ENCODE measurements at places on chromosomes 4 and X.

- no peak for DNase-seq
These were observed 2.9 kb downstream of the STIM2 start for GRCh38 chr4:26863512-26863911.

GRCh38 chr4:105967058-105967658 lies 71.9 kb downstream of the NPNT start:
- DNase-seq, result no peak

GRCh38 chrX:140586951-140587350 lies 82.1 kb upstream of the SOX3 start:
- DNase-seq, result no peak

DNA sequence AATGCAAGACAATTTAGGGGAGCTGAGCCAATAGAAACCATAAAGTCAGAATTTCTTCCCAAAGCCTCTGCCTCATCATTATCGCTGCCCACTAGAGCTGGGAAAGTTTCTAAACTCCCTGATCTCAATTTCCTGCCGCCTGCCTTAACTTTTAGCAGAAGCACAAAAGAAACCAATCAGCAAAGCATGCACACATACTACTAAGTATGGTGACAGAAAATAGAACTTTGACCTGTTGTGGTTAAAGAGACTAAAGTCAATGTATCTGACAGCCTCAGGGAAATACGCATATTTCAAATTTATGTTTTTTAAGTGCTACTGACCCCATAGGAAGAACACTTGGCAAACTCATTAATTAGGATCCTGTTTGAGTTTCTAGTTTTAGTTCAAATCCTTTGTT lies 10.1 kb downstream of the STK26 start:
- no peak for DNase-seq

GRCh38 chr4:84401701-84402306 lies 97.3 kb downstream of the NKX6-1 start:
- DNase-seq, result no peak

DNA sequence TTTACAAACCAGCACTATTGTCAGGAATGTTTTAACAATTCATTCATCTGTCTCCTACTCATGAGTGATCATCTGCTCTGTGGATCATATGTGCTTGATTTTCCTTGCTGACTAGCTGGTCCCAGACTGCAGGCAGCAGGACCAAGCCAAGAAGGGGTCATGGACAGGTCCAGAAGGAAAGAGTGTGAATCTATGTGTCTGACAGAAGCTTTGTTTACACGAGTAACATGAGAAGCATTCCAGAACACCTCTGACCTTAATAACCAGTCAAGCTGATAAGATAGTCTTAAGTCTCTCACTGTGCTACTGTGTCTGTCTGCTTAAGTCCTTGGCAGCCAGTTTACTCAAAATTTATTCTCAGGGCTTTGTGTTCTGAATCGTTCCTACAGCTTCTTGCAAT lies 39.0 kb downstream of the GUCY1A1 start:
- no peak for DNase-seq

GRCh38 chrX:107521877-107522586 lies 72.6 kb downstream of the FRMPD3 start:
- no peak for DNase-seq

GRCh38 chrX:68938244-68939004 lies 109.6 kb downstream of the EFNB1 start:
- DNase-seq, result no peak

Data from amygdala (tissue), 56 donors.